NCI-H2227 treated with DMSO at 0.1 percent for 48 hours (cell line): ENCODE measurements at places on chromosomes 3 and 15.

GRCh38 chr15:74380361-74381189, 13.1 kb upstream of the CYP11A1 start:
- DNase-seq, result no peak

DNA sequence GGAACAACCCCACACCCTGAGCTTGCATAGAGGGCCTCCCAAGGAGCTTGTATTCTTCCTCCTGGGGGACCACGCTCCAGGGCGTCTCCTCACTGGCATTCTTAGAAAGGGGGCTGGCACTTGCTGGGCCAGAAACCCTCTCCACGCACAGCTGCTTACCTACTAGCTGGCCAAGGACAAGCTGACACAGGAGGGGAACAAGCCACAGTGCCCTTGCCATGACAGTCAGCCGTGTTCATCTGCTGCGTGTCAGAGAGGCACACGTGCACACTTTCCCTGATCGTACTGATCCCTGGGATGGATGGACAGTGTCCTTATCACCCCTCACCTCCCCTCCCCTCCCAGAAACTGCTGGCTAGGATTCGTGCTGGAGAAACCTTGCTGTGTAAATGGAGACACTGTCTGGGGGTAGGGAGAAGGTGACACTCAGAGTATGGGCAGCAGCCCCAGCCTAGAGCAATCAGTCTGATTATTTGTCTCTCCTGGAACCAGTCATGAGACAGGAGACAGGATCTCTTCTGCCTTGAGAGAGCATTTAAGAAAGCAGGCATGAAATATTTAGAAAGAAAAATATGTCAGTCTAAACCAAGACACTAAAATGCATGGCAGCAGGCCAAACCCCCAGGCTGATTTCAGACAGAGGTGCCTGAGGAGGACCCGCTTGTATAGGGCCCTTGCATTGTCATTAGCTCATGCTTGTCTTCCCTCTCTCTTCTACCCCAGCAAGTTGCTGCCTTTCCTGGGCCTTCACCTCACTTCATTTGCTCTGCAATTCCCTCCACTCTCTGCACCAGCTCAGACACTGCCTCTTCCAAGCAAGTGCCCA, 311.8 kb upstream of the TRIM42 start:
- DNase-seq, result no peak

GRCh38 chr3:63857311-63857710, 6.3 kb downstream of the THOC7 start:
- no peak for DNase-seq

DNA sequence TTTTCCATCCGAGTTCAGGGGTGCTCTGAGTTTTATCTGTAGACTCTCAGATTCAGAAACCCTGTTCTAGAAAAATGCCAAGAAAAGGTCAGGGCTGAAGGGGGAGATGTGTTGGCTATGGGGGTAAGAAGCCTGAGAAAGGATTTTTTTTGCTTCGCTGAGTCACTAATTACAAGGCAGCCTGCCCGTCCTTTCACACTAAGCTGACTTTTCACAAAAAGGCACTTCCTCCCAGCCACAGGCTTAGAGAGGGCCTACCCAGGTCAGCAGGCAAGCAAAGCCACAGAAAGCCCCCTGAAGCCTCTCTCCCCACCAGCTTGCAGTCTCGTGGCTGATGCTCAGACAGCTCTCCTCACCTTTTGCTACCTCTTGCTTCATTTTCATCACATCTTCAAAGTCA, 192.6 kb upstream of the PRICKLE2 start:
- DNase-seq, result peak; percentile 1

- DNase-seq, result no peak
Observed at GRCh38 chr3:87001473-87002098, 10.6 kb upstream of the VGLL3 start.

- DNase-seq, result no peak
Observed at GRCh38 chr3:78838362-78838761, 929.4 kb downstream of the ROBO1 start.

- DNase-seq, result no peak
Observed at GRCh38 chr15:89016549-89017041, 71.7 kb upstream of the ABHD2 start.

GRCh38 chr15:85999658-86000057, 80.0 kb upstream of the AGBL1 start:
- DNase-seq, result no peak
